ENCODE measurements at places on chromosomes 12 and 14.

- H3K4me1 ChIP-seq: no peaks in the 10 kb centered on the region
- H3K4me3 ChIP-seq: no peak overlapping the region
- no peak for DNase-seq
- H3K27me3 ChIP-seq: no peaks in the 10 kb centered on the region
- no peak overlapping the region for H3K27ac ChIP-seq
Observed at GRCh38 chr12:40971911-40972310, 216.2 kb upstream of the PDZRN4 start.

DNA sequence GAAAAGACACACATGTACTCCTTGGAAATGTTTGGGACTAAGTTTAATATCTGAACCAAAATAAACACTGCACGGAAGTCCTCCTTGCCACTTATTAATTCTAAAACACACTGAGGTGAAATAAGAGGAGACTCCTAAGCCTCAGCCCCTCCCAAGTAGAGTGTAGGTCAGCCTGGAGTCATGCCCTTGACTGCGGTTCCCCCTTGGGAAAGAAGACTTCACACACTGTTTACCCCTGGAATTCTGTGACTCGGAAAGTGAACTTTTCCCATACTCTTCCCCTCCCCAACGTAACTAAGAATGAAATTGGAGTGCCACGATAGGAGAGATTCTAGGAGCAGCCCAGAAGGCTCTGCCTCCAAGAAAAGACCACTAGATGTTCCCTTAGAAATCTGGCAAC is 8.6 kb upstream of the TFCP2 start:
- no peaks in the 10 kb centered on the region for H3K27me3 ChIP-seq
- H3K4me1 ChIP-seq: no peaks in the 10 kb centered on the region
- H3K4me3 ChIP-seq: no peak overlapping the region
- H3K27ac ChIP-seq: no peak overlapping the region
- DNase-seq: no peak

DNA sequence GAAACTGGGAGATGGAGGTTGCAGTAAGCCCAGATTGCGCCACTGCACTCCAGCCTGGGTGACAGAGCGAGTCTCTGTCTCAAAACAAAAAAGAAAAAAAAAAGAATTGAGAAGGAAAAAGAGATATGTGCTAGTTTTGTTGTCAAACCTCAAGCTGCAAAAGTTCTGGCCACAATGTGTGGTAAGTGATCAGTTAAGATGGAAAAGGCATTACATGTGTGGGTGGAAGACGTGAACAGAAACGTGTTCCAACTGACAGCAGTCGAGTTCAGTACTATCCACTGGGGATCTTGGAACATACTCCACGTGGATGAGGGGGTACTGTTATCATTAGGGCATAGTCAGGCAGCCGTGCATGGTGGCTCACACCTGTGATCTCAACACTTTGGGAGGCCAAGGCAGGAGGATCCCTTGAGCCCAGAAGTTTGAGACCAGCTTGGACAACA is 17.3 kb downstream of the GPR68 start:
- H3K4me1 ChIP-seq: no peaks in the 10 kb centered on the region
- DNase-seq: no peak
- no peaks in the 10 kb centered on the region for H3K27me3 ChIP-seq
- no peak overlapping the region for H3K27ac ChIP-seq

DNA sequence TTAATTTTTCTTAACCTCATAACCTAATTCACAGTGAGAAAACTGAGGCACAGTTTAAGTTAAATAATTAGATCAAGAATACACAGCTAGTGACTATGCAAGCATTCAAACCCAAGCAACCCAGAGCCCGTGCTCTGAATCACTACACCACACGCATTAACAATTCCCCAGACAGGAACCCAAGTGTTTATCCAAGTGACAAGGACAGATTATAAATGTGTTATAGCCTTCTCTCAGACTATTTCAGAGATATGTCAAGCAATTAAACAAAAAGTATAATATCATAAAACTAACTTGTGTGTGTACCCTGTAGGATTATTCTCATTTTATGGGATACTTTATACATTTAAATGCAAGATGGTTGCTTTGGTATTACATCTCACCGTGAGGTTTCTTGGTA is 43.8 kb downstream of the MED13L start:
- no peaks in the 10 kb centered on the region for H3K27me3 ChIP-seq
- H3K27ac ChIP-seq: no peak overlapping the region
- no peak for DNase-seq
- H3K4me3 ChIP-seq: no peak overlapping the region
- H3K4me1 ChIP-seq: peaks cover 6% of the 10 kb centered on the region
- H3K36me3 ChIP-seq: no peaks in the 10 kb centered on the region

GRCh38 chr12:92229381-92229780 is 83.7 kb upstream of the BTG1 start:
- H3K27me3 ChIP-seq: no peaks in the 10 kb centered on the region
- no peak overlapping the region for H3K4me3 ChIP-seq
- no peaks in the 10 kb centered on the region for H3K4me1 ChIP-seq
- H3K36me3 ChIP-seq: no peaks in the 10 kb centered on the region
- no peak overlapping the region for H3K27ac ChIP-seq

All from ascending aorta (tissue), 2 donors.